Vagina (tissue), 2 donors: ENCODE measurements at places on chromosomes 4 and X. TPM values are rescaled to one million over a fixed set of nuclear protein-coding genes. Genes with fewer than 3 reads are reported as not detected.

DNA sequence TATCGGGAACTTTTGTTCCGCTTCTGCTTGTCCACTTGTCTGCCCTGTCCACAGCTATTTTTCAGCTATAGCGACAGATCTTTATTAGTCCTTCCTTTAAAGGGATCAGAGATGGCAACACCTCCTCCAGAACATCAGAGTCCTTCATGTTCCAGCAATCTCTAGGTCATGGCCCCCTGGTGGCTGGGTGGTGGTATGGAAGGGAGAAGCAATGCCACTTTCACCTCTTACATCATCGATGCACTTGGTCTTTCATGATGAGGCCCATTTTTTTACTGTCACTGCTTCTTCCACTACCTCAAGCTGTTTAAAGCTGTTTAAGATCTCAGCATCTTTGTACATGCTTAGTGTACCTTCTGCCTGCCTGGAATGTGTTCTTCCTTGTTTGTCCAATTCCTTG lies 106.7 kb downstream of the ARHGAP6 start:
- H3K36me3 ChIP-seq: no peaks in the 10 kb centered on the region
- no peaks in the 10 kb centered on the region for H3K27me3 ChIP-seq
- H3K27ac ChIP-seq: no peak overlapping the region
- no peak for DNase-seq
- no peaks in the 10 kb centered on the region for H3K4me1 ChIP-seq

DNA sequence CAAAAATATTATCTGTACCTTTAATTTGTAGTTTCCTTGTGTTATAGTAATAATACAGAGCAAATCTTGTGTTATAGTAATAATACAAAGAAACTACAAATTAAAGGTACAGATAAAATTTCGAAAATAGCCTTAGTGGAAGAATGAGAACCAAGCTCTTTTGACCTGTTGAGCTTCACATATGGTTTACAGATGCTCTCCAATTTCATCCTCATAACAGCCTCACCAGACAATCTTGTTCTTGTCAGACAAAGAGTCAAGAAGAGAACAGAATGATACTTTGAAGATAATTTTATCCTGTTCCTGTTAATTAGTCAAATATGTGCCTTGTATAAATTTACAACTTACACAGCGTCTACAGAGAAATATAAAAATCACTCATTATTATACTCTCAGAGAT lies 12.8 kb downstream of the ATXN3L start:
- H3K4me1 ChIP-seq: no peaks in the 10 kb centered on the region
- no peaks in the 10 kb centered on the region for H3K27me3 ChIP-seq
- DNase-seq: no peak
- no peaks in the 10 kb centered on the region for H3K36me3 ChIP-seq
- no peak overlapping the region for H3K4me3 ChIP-seq

DNA sequence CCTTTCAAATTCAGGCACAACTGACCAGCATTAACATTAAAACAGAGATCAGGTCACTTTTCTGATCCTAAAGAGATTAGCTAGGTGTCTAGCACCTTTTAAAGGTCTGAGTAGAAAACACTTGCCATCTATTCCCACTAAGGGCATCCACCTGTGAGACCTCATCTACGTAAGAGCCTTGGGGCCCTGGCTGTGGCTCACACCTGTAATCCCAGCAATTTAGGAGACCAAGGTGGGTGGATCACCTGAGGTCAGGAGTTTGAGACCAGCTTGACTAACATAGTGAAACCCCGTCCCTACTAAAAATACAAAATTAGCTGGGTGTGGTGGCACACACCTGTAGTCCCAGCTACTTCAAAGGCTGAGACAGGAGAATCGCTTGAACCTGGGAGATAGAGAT lies 11.8 kb downstream of the TBC1D9 start:
- no peak overlapping the region for H3K27ac ChIP-seq
- no peak for DNase-seq
- no peaks in the 10 kb centered on the region for H3K27me3 ChIP-seq
- no peak overlapping the region for H3K4me3 ChIP-seq

- no peak overlapping the region for H3K27ac ChIP-seq
- DNase-seq: no peak
- no peak overlapping the region for H3K4me3 ChIP-seq
Measured at GRCh38 chr4:170526471-170526870, 436.7 kb upstream of the AADAT start.

- H3K27ac ChIP-seq: no peak overlapping the region
- H3K4me1 ChIP-seq: peaks cover 17% of the 10 kb centered on the region
- H3K36me3 ChIP-seq: peaks cover 5% of the 10 kb centered on the region
- no peak overlapping the region for H3K4me3 ChIP-seq
- H3K27me3 ChIP-seq: no peaks in the 10 kb centered on the region
- no peak for DNase-seq
Measured at GRCh38 chr4:102533348-102533747, 32.2 kb downstream of the NFKB1 start.

DNA sequence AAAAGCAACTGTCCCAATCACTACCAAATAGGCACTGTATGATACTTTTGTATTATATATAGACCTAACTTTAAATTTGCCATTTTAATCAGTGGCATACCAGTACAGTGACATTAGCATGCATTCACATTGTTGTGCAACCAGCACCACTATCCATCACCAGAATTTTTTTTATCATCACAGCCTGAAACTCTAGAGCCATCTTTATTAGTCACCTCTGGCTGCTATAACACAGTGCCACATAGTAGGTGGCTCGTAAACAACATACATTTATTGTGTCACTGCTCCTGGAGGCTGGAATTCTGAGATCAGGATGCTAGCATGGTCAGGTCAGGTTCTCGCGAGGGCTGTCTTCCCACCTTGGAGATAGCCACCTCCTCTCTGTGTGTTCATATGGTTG lies 188.4 kb upstream of the GALNT7 start:
- H3K27me3 ChIP-seq: no peaks in the 10 kb centered on the region
- DNase-seq: no peak
- no peak overlapping the region for H3K4me3 ChIP-seq
- H3K27ac ChIP-seq: no peak overlapping the region
- no peaks in the 10 kb centered on the region for H3K4me1 ChIP-seq
- H3K36me3 ChIP-seq: no peaks in the 10 kb centered on the region

DNA sequence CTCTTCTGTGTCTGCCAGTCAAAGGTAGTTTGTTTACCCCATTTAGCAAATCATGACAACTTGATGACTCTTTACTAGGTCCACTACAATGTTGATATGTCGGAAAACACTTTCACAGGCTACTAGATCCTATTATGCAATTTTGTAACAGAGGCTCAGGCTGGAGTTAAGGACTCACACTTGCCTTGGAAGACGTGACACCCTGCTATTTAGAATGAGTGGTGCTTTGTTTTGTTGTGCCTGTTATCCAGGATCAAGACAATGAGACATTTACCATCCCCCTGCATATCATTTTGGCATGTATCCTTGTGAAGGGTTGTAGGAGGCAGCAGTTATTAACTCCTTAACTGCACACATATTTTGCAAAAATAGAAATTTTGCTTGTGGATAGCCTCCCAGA lies 263.7 kb downstream of the IL1RAPL1 start:
- H3K4me1 ChIP-seq: no peaks in the 10 kb centered on the region
- no peaks in the 10 kb centered on the region for H3K27me3 ChIP-seq
- no peak overlapping the region for H3K4me3 ChIP-seq
- DNase-seq: no peak
- no peak overlapping the region for H3K27ac ChIP-seq
- H3K36me3 ChIP-seq: no peaks in the 10 kb centered on the region

DNA sequence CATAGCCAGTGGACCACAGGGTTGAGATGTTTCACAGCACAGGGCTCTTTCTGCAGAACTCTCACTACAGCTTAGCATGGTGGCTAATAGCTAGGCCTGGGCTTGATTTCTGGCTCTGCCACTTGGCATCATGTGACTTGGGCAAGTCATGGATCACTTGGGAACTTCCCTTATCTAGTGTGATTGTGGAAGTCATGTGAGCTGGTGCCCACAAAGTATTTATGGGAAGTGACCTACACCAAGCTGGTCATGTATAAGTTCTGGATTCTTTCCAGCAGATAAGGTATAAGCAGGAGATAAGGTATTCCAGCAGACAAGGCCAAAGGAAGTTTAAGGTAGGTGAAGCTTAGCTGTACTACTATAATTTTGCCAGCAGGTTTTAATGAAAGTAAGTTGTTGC lies 61.0 kb downstream of the REELD1 start:
- peaks cover 8% of the 10 kb centered on the region for H3K4me1 ChIP-seq
- DNase-seq: no peak
- H3K27me3 ChIP-seq: no peaks in the 10 kb centered on the region

DNA sequence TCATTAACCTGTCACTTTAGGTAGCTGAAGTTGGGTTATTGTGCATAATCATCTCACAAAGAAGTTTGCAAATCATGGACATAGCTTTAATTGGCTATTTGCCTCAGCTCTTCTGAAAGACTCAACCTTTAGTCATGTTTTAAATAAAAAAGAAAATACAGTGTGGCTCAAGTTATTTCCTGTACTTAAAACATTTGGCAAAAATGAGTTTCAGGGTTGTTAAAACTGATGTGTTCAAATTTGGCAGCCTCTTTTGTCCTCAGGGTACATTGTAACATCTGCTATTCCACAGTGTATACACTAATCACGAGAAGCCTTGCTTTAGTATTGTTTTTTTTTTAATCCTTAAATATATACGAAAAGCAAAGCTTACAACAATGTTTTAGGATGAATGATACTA lies 31.5 kb upstream of the HPGD start:
- no peak overlapping the region for H3K27ac ChIP-seq
- no peaks in the 10 kb centered on the region for H3K27me3 ChIP-seq
- H3K4me3 ChIP-seq: no peak overlapping the region
- no peaks in the 10 kb centered on the region for H3K36me3 ChIP-seq
- H3K4me1 ChIP-seq: peaks cover 5% of the 10 kb centered on the region
- DNase-seq: no peak

DNA sequence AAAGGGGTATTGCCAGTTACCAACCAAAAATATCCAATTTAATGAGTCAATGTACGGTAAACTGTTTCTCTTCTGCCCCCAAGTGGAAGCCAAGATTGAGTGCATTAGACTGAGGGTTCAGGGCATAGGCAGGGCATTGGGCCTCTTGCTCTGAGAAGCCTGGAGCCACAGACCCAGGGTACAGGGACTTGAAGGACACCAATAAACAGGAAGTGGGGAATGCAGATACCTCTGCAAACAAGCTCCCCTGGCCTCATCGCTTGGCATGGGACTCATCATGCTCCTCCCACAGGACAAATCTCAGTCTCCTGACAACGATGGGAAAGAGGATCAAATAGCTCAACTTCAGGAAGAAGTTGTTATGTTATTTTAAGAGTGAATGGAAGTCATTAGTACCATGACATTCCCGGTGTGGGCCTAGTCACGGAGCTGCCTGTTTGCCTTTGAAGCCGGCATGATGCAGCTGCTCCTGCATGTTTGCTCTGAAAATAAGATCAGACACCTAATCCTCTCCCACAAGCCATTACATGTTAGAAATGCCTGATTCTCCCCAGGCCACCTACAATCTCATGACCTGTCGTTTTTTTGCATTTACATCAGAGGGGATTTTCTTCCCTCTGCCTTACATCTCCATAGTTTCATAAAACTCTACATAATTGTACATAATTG lies 224.2 kb downstream of the RCHY1 start:
- no peak for DNase-seq
- H3K27ac ChIP-seq: no peak overlapping the region
- no peaks in the 10 kb centered on the region for H3K4me1 ChIP-seq

GRCh38 chr4:152618971-152619370 lies 60.8 kb downstream of the TMEM154 start:
- no peaks in the 10 kb centered on the region for H3K27me3 ChIP-seq
- H3K27ac ChIP-seq: no peak overlapping the region
- H3K36me3 ChIP-seq: no peaks in the 10 kb centered on the region
- H3K4me3 ChIP-seq: no peak overlapping the region
- no peaks in the 10 kb centered on the region for H3K4me1 ChIP-seq

- H3K4me1 ChIP-seq: no peaks in the 10 kb centered on the region
- H3K36me3 ChIP-seq: no peaks in the 10 kb centered on the region
- no peak overlapping the region for H3K4me3 ChIP-seq
- no peak overlapping the region for H3K27ac ChIP-seq
- H3K27me3 ChIP-seq: no peaks in the 10 kb centered on the region
Measured at GRCh38 chrX:47707031-47707780, 48.2 kb upstream of the UXT start.

DNA sequence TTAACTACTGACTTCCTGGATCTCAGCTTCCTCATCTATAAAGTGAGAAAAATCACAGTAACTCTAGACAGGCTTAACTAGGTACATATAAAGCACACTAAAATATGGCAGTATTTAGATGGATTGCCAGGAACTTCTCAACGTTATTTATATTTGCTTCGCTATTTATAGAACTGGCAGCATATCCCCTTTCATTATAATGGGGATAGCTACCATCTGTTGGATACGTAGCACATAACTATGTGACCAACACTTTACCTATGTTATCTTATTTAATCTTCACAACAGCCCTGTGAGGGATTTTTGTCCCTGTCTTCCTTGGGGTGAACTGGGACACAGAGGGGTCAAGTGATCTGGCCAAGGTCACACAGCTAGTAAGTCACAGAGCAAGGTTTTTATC lies 64.6 kb downstream of the ENPEP start:
- H3K4me3 ChIP-seq: no peak overlapping the region
- no peak for DNase-seq

DNA sequence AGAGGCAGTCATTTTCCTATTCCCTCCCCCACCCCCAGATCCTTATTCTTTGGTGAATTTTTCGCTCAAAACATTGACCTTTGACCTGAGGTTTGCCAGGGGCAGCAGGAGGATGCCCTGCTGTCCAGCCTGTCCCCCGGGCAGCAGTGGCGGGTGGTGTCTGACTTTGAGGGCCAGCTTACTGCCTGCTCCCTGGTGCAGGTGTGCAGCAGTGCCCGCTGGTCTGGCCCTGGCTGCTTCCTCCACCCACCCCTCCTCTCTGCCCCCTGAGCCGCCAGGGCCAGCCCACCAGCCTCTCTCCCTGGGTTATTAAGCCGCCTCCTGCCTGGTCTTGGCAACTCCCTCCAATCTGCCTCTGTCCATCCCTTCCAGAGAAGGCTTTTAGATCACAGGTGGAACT lies 40.8 kb upstream of the GRPEL1 start:
- peaks cover 6% of the 10 kb centered on the region for H3K4me1 ChIP-seq
- DNase-seq: no peak
- no peaks in the 10 kb centered on the region for H3K27me3 ChIP-seq
- no peaks in the 10 kb centered on the region for H3K36me3 ChIP-seq

DNA sequence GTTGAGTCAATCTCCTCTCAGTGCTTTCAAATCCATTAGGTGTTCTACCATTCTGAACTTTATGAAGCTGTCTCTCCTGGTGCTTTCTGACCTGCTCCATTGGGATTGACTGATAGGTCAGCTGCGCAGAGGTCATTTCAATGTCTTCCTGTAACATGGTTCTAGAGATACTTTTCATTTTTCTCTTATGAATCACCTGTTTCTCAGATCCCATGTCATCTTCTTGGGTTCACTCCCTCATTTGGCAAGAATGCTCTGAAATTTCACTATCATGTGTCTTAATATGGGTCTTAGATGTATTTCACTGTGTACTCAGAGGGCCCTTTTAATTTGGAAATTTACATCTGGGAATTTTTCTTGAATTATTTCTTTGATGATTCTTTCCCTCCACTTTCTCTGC lies 13.8 kb upstream of the PGM2 start:
- H3K27me3 ChIP-seq: no peaks in the 10 kb centered on the region
- no peaks in the 10 kb centered on the region for H3K4me1 ChIP-seq
- no peak overlapping the region for H3K27ac ChIP-seq
- no peak overlapping the region for H3K4me3 ChIP-seq

The GLOD5 gene
- total RNA-seq: not detected

The NOA1 gene
- total RNA-seq: 25.3 TPM

The PPARGC1A gene
- 1.2 TPM for total RNA-seq

The RAB39B gene
- total RNA-seq: 0.74 TPM

The BEND2 gene
- not detected for total RNA-seq

The RTL9 gene
- not detected for total RNA-seq

The LRAT gene
- not detected for total RNA-seq

The LANCL3 gene
- 2.5 TPM for total RNA-seq

The SLC2A9 gene
- total RNA-seq: 7.9 TPM

The ARHGAP24 gene
- total RNA-seq: 40.0 TPM

The ASB12 gene
- not detected for total RNA-seq

The ACSL4 gene
- total RNA-seq: 39.8 TPM

The CXCL6 gene
- 13.8 TPM for total RNA-seq
